ENCODE measurements at places on chromosomes 12 and 14.
A peak's percentile ranks its signal among the peaks of the same experiment; 100 is the strongest.

DNA sequence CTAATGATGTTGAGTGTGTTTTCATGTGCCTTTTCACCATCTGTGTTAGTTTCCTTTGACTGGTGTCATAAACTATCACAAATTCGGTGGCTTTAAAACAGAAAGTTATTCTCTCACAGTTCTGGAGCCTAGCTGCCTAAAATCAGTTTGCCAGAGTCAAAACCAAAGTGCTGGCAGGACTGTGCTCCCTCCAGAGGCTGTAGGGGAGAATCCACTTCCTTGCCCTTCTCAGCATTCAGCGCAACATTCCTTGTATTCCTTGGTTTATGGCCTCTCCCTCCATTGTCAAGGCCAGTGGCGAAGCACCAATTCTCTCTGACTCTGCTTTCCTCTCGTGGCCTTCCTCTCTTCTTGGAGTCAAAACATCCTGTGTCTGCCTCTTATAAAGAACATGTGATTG lies 174.2 kb upstream of the PDE3A start:
- DNase-seq: no peak

DNA sequence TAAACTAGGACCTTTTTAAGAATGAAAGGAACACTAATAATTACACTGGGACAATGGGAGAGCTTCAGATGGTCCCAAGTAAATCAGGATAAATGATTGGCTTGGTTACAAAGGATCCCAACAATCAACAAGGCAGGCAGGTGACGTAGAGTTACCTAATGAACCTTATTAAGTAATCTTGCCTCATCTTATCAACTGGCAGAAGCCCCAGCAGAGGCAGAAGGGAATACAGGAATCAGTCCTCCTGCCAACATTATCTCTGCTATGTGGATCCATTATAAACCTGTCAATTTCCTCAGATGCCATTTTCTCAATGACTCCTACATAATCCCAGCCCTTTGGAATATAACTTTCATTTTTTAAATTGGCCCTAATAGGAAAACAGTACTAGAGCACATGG lies 11.4 kb downstream of the DCAF5 start:
- no peak for DNase-seq

GRCh38 chr12:104775731-104776231 lies 182.3 kb downstream of the SLC41A2 start:
- DNase-seq: no peak

GRCh38 chr12:21456291-21456780 lies 18.9 kb downstream of the PYROXD1 start:
- DNase-seq: no peak

DNA sequence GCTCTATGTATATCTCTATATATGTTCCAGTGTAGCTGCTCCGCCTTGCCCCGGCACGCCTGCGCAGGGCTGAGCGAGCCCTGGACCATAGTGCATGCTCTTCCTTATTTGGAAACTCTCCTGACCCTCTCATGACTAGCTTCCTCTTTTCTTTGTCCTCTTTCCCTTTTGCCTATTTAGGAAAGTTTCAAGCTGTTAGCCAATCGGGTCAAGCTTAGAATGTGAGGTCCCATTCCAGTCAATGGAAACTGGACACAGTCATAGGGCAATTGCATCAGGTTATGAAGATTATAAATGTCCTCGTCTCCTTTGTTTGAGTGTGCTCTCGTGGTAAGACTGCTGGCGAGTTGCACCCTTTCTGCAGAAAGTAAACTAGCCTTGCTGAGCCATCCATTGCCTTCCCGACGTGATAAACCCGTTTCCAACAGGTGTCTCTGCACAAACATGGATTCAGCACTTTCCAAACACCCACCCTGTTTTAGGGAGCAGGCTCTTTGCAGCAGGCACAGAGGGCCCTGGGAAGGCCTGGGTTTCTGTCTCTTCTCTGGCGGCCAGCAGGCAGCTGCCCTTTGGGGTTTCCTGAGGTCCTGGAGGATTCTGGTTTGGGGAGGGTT lies 30.9 kb downstream of the CCDC92 start:
- no peak for DNase-seq

DNA sequence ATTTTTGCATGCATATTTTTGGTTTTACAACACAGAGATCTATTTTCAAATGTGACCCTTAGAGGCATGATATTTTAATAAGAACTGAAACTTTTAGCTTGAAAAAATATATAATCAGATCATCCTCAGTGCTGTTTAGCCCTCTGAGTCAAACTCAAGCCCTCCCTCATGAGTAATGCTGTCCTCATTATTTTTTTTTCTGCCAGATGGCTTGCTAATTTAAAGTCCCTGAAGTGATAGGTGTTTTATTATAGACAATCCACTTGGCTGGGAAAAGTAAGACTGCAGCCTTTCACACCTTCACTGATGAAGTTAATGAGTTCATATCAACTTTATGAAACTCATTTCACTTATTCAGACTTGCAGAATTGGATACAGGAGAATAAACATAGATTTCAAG lies 227.7 kb downstream of the SLC16A7 start:
- no peak for DNase-seq

DNA sequence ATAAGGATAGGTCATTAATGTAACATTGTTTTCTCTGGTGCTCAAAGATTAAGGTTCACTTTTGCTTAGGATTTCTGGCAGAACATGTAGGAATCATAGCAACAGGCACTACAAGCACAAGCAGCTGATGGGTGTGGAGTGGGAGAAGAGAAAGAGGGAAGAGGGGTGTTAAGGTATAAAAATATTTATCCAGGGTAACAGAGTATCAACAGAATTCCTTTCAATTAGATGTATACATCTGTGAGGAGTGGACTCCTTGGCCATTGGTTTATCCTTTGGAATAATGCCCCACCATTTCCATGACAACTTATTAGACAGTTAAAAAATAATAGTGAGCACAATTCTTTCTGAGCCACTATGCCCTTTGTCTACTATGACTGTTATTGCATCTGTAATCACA lies 388.3 kb upstream of the DDHD1 start:
- DNase-seq: no peak

GRCh38 chr12:93624595-93625294 lies 52.3 kb downstream of the SOCS2 start:
- peak; percentile 41 for DNase-seq

GRCh38 chr14:84234281-84234680 lies 1295.7 kb upstream of the FLRT2 start:
- DNase-seq: no peak

DNA sequence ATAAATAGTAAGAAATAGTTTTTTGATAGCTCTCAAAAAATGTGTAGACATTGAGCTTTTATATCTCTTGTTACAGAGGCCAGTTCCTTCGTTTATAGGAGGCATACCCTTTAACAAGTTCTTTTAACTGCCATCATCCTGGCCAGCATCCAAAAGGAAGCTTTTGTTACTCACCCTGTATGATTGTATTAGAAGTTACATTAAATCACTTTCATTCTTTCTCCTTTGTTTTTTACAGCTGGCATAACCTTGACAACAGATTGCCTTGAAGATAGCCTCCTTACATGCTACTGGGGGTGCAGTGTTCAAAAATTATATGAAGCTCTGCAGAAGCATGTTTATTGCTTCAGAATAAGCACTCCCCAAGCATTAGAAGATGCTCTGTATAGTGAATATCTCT lies 20.1 kb downstream of the CGRRF1 start:
- DNase-seq: no peak

- DNase-seq: peak; percentile 13
These were observed 495.4 kb upstream of the SEL1L start for GRCh38 chr14:82029038-82029437.

- DNase-seq: no peak
These were observed 207.5 kb downstream of the SPTSSA start for GRCh38 chr14:34254571-34254970.

DNA sequence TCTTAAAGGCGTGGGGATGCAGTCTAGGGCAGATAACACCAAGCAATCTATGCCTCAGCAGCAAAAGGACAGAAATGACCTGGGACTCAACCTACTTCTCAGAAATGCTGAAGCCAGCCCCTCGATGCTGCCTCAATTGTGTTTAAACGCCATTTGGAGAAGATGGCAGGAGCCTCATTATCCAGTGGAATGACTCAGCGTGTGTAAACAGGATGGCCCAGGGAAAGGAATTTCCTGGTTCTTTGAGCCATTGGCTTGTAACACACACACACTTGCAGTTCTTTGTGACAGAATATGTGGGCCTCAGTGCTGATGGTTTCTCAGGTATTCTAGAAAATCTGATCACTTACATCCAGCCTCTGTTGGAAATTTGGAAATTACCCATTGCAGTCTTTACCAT lies 154.3 kb downstream of the NTF3 start:
- DNase-seq: no peak

GRCh38 chr12:709455-710020 lies 42.8 kb upstream of the WNK1 start:
- no peak for DNase-seq

- no peak for DNase-seq
These were observed 57.9 kb downstream of the SLCO1A2 start for GRCh38 chr12:21276826-21277225.

DNA sequence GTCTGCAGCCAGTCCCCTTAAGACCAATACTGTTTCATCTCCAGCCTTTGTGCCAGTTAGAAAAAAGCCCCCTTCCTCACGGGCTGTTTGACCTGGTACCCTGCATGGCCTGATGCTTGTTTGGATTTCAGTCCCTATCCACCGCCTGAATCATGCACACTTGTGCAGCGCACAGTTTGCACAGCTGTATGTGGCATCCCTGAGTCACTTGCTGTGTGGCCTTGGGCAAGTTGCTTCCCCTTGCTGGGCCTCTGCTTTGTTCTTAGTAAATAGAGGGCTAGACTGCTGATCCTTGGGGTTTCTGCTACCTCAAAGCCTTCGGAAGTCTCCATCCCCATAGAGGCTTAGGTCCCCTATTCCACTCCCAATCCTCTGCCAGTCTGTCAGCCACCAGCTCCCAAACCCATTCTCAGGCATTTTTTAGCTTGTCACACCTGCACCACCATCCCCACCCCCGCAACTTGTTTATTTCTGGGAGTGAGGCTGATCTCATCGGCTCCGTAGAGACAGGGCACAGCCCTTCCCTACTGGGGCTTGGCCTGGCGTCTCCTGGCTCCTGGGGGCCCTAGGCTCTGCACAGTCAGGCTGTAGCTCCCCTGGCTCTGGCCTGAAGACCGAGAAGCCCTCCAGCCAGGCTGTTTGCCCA lies 8.8 kb downstream of the KRT80 start:
- no peak for DNase-seq

DNA sequence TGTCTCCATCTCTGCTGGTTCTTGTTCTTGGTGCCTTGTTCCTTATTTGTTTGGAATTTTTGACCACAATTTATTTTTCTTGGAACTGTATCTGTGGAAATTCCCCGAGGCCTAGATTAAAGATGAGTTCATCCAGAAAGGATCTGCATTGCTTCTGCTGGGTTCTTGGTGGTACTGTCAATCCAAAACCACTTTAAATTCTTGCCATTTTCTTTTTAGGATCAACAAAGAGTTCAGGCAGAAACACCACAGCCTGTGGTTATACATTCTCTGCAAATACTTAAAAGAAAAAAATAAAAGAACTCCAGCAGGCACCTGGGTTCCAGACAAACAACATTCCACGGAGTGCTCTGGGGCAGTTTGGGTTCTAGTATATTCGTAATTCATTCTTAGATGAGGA lies 6.0 kb upstream of the VAMP1 start:
- no peak for DNase-seq

DNA sequence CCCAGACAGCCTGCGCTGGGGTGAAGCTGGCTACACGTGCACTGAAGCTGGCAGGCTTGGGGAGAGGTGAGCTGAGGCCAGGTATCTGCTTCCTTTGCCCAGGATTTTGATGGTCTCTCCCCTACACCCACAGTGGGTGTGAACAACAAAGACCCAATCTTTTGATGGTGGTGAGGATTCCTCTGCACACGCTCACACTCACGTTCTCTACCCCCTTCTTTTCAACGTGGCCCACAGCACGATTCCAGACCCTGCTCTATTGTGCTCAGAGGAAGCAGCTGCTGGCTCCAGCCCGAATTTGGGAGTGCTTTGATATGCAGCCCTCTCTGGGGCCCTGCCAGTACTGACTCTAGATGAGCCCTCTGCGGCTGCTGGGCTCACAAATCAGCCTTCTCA lies 4.9 kb downstream of the CD9 start:
- DNase-seq: no peak

DNA sequence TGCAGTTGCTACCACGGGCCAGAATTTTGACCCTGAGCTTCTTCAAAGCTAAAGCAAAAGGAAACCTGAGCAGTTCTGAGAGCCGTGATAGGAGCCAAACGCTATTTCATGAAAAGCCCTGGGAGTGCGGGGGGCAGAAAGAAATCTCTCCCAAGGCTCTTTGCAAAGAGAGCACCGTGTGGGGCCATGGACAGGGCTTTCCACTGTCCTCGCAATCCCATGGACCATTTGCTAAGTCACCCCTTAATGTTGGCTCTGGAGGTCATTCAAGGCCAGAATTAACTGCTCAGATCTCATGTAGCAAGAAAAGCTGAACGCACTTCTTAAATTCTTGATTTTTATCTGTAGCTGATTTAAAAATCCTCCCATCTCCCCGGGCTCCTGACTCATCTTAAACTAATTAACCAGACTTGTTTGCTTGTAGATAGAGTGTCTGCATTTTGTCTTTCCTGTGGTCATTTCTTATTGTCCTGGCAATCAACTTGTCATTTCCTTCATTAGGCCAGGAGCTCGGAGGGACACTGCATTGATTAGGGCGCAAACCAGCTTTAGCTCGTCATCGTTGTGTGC lies 24.8 kb downstream of the CLSTN3 start:
- no peak for DNase-seq

DNA sequence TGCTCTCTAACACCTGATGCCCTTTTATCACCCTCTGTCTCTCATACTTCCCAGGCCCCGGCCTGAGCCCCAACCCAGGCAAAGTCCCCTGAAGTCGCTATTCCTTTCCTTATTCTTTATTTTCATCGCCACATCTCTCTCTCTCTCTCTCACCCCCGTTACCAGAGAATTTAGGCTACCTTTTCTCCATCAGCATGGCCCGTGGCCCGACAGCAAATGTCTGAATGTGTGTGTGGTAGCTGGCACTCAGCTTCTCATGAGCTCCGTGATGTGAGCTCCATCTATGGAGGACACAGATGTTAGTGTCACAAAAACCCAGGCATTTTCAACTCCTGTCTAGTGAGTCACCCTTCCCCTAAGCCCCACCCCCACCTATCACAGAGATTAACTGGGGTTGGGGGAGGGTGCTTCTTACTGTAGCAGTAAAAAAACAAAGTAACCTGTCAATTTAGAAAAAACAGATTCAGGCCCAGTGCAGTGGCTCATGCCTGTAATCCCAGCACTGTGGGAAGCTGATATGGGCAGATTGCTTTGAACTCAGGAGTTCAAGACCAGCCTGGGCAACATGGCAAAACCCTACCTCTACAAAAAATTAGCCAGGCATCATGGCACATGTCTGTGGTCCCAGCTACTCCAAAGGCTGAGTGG lies 53.8 kb downstream of the VCPKMT start:
- DNase-seq: peak; percentile 70

GRCh38 chr12:91978143-91978542 lies 167.5 kb downstream of the BTG1 start:
- DNase-seq: no peak
